ENCODE measurements at places on chromosomes 2 and 18.

GRCh38 chr18:79548986-79549637 lies 130.5 kb upstream of the CTDP1 start:
- DNase-seq = no peak

- DNase-seq = no peak
These were observed 15.4 kb downstream of the PECR start for GRCh38 chr2:216066230-216066629.

- DNase-seq = no peak
These were observed 104.7 kb upstream of the NOSTRIN start for GRCh38 chr2:168697668-168698121.

GRCh38 chr2:149365931-149366583 lies 35.7 kb downstream of the LYPD6 start:
- no peak for DNase-seq

DNA sequence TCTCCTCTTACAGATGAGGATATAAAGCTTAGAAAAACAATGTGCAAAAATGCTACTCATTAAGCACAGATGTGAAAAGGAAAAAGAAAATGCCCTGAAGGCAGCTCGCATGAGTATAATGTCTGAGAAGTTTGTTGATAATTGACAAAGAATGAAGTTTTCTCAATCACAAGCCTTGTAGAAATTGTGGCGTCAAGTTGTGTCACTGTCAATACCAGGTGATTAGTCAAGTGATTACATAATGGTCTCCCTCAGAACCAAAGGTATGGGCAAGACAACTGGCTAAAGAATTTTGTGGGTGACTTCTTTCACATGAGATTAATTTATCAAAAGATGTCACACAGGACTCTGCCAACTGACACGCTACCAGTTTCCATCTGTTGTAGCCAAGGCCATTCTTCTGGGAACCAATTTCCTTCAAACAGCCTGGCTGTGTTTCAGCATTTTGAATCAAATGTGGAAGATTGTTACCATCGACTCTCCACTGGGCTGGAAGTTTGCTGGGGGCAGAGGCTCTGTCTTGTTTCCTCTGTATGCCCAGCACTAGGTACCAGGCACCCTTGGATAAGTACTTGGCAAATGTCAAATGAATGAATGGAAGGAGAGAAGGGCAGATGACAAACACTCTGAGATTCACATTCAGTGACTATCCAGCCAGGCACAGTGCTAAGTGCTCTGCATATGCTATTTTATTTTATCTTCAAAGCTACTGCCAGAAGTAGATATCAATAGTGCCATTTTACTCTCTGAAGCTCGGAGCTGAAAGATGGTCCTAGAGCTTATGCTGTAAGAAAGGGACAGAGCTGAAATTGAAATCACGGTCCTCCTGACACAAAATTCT lies 5.9 kb upstream of the FN1 start:
- DNase-seq = no peak

- DNase-seq = no peak
These were observed 153.1 kb upstream of the LMAN1 start for GRCh38 chr18:59512025-59512755.

DNA sequence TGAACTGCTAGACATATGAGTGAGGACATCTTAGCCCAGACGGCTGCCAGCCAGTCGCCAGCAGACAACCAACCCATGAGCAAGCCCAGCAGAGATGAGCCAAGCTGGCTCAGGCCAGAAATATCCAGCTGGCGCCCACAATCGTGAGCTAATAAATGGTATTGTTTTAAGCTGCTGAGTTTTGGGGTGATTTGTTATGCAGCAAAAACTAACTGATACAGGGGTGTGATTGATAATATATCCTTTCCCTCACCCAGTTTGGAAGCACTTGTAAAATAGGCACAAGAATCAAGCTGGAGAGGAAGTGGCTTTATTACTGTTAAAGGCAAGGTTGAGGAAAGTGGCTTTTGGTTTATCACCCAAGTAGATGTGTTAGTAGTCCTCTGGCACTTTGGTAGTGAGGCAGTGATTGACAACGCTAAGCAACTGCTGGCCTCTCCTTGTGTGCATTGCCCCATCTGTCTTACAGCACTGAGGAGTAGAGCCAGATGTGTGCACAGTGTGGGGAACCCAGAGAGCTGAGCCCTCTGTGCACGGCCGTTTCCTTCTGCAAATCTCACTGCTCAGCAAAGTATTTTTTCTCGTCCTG lies 110.1 kb downstream of the MYO1B start:
- DNase-seq = no peak

GRCh38 chr18:47108373-47108772 lies 41.9 kb downstream of the HDHD2 start:
- DNase-seq = no peak
